ENCODE measurements at places on chromosomes 1 and 21. TPM values are rescaled to one million over a fixed set of nuclear protein-coding genes. Genes with fewer than 3 reads are reported as not detected.

GRCh38 chr1:226162898-226163297, 23.6 kb downstream of the ACBD3 start:
- H3K36me3 ChIP-seq: peaks cover 12% of the 10 kb centered on the region
- H3K27me3 ChIP-seq: no peaks in the 10 kb centered on the region
- no peak for DNase-seq
- H3K4me3 ChIP-seq: no peak overlapping the region
- H3K4me1 ChIP-seq: peaks cover 10% of the 10 kb centered on the region
- no peak overlapping the region for H3K27ac ChIP-seq

- H3K27me3 ChIP-seq: no peaks in the 10 kb centered on the region
- no peak for DNase-seq
- H3K4me3 ChIP-seq: no peak overlapping the region
- peaks cover 5% of the 10 kb centered on the region for H3K36me3 ChIP-seq
Observed at GRCh38 chr1:59897165-59897564, 29.4 kb downstream of the CYP2J2 start.

OR2T11 gene
- total RNA-seq: not detected

- H3K4me1 ChIP-seq: peaks cover 16% of the 10 kb centered on the region
- peaks cover 5% of the 10 kb centered on the region for H3K36me3 ChIP-seq
- H3K27me3 ChIP-seq: peaks cover 12% of the 10 kb centered on the region
- peak overlapping the region; percentile 91 for H3K4me3 ChIP-seq
Observed at GRCh38 chr21:26169611-26170470, 729 bp downstream of the APP start.

- H3K27me3 ChIP-seq: no peaks in the 10 kb centered on the region
- no peak for DNase-seq
- H3K4me1 ChIP-seq: peaks cover 15% of the 10 kb centered on the region
- no peak overlapping the region for H3K27ac ChIP-seq
- H3K36me3 ChIP-seq: peaks cover 21% of the 10 kb centered on the region
Observed at GRCh38 chr1:41618066-41618825, 133.8 kb upstream of the EDN2 start.

DNA sequence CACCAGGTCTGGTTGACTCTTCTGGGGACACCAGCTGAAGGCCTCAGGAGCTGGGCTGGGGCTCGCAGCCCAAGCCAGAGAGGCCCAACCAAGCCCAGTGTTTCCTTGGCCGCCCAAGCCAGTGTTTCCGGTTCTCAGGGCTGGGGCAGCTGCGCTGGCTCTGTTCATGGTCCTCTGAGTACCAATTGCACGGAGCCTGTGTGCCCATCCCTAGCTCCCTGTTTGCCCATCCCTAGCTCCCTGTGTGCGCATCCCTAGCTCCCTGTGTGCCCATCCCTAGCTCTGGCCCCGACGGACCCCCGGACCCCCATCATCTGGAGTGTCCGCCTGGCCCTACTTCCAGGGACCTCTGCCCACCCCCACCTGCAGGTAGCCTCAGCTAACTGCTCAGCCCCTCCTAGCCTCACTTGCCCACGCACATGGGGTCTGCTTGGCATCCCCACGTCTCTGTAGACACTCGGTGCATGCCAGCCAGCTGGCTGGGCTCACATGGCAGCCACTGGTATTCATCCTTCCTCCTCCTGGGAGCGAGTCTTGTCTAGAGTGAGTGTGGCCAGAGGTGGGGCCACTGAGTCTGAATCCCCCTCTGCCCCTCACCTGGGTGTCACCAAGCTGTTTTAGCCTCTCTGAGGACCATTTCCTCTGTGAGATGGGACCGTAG, 64.0 kb downstream of the WNT9A start:
- H3K4me3 ChIP-seq: no peak overlapping the region
- H3K36me3 ChIP-seq: no peaks in the 10 kb centered on the region
- no peak for DNase-seq
- H3K27me3 ChIP-seq: no peaks in the 10 kb centered on the region

Measured in activated naive CD8-positive, alpha-beta T cell treated with anti-CD3 and anti-CD28 coated beads for 36 hours (primary cell).